ENCODE measurements at places on chromosomes 7 and 10.

DNA sequence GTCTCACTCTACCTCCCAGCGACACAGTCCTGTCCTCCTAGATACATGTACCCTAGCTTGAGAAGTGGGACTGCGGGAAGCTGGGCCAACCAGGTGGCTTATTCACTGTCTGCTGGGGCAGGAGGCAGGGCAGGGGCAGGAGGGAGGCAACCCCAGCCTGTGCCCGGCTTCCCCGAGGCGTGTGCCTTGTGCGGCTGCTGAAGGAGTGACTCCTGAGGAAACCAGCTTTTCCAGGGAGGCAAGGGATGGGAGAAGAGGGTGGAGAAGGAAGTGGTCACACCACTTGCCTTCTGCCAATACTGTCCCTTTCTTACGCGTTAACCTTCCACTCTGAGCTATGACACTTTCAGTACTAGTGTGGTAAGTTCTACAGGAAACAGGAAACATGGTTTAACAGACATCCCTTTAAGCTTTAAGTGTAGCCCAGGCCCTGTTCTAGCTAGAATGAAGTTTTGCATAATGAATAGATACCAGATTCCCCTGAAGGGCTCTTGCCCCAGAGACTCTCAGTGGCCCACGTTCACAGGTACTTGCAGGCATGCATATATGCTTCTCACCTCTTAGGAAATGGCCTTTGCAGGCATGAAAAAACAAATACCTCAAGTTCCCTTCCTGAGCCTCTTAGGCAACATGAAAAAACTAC, 40.6 kb downstream of the SYPL1 start:
- no peak for DNase-seq

DNA sequence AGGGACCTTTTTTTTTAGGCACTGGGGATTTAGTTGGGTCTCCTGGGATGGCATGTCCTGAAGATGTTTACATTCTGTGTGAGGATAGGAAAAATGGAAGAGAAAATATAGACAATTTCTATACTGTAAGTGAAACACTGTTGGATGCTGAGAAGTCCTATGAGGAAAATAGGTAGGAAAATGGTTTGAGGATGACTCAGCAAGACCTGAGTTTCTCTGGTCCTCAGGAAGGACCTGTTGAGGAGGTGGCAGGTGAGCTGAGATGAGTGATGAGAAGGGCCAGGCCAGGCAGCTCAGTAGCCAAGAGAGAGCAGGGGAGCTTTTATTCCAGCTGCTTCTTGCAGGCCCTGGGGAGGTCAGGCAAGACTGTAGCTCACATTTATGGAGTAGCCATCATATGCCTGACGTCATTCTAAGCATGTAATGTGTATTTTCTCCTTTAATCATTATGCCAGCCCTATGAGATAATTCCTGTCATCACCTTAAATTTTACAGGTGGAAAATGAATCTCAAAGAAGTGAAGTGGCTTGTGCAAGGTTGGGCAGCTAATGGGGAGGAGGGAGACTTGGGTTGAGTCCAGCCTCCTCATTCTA, 19.1 kb upstream of the LRRC18 start:
- DNase-seq = no peak

DNA sequence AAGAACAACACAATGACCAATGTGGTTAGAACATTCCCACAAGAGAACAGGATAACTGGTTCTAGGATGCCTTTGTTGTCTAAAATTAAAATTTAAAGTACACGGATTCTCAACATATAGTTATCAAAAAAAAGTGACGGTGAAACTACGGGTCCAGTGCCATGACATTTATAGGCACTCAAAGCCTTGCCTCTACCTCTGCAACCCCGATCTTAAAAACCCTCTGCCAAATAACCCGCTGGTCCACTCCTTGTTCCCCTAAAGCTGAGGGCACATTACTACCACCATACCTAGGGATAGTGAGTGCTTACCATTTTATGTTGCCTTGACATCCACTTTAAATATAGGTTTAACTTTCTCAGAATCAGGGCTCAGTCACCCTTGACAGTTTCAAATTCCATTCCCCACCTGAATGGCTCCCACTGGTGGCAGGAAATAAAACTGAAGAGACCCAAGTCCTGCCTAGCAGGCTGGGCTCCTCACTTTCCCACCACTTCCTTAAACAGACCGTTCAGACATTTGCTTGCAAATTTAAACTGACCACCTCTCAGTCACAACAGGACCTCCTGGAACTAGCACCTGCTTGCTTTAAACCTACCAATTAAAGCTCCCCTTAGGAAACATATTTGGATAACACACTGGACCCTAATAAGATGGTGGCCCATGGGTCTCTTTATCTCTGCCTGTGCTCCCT, 169.9 kb upstream of the ASAH2 start:
- no peak for DNase-seq

DNA sequence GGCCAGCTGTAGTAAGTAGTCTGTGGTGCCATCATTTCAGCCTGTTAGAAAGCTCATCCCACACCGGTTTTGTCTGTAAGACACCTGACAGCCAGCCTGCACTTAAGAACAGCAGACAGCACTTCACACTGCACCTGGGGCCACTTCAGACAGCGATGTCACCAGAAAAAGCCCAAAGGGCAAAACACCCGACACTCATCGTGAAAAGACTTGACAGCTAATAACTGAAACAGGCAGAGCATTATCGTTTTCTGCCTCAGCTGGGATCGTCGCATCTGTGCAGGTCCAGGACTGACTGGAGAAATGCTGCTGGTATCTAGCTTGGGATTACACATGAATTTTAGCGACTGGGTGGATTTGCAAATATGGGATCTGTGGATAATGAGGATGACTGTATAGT, 16.8 kb upstream of the LAT2 start:
- DNase-seq = no peak

Data from Right ventricle myocardium superior (tissue), 1 donor.